ENCODE measurements at places on chromosomes 3 and 15. TPM values are rescaled to one million over a fixed set of nuclear protein-coding genes. Genes with fewer than 3 reads are reported as not detected.

CAND2 gene
- 23.5 TPM for total RNA-seq

GALNT15 gene
- 113 TPM for total RNA-seq

GOLGA6L7 gene
- total RNA-seq, result not detected

USP4 gene
- total RNA-seq, result 65.0 TPM

DAZL gene
- total RNA-seq, result not detected

IQGAP1 gene
- 297 TPM for total RNA-seq

ARHGAP31 gene
- 65.0 TPM for total RNA-seq

WDR49 gene
- 1.7 TPM for total RNA-seq

IQCF6 gene
- total RNA-seq, result not detected

Data from aorta (tissue), 5 donors.